ENCODE measurements at places on chromosomes 13 and 19.

DNA sequence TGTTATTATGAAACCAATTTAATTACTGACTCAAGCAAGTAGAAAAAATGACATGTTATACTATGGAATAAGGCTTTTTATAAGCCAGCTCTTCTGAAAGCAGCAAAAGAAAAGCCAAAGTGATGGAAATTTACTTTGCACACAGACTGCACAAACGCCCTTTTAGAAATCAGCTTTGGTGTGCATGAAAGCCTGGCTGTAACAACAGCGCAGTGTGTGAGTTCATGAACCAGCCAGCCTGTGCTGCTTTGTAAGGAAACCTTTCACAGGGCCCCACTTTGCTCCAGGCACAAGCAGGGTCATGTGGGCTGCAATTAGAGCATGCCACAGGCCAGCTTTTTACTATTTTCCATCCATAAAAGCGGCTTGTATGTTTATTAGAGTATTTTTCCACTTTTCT lies 13.6 kb upstream of the IFT88 start:
- no peak for DNase-seq

- DNase-seq: no peak
Observed at GRCh38 chr13:51331354-51331861, 8.1 kb upstream of the SERPINE3 start.

GRCh38 chr13:112679381-112679780 lies 10.5 kb upstream of the ATP11A start:
- no peak for DNase-seq

- DNase-seq: peak; percentile 71
Observed at GRCh38 chr19:756236-756635, 5.3 kb downstream of the MISP start.

- no peak for DNase-seq
Observed at GRCh38 chr13:23705583-23705982, 135.4 kb downstream of the TNFRSF19 start.

GRCh38 chr19:41535029-41535622 lies 40.8 kb upstream of the CEACAM21 start:
- DNase-seq: no peak

DNA sequence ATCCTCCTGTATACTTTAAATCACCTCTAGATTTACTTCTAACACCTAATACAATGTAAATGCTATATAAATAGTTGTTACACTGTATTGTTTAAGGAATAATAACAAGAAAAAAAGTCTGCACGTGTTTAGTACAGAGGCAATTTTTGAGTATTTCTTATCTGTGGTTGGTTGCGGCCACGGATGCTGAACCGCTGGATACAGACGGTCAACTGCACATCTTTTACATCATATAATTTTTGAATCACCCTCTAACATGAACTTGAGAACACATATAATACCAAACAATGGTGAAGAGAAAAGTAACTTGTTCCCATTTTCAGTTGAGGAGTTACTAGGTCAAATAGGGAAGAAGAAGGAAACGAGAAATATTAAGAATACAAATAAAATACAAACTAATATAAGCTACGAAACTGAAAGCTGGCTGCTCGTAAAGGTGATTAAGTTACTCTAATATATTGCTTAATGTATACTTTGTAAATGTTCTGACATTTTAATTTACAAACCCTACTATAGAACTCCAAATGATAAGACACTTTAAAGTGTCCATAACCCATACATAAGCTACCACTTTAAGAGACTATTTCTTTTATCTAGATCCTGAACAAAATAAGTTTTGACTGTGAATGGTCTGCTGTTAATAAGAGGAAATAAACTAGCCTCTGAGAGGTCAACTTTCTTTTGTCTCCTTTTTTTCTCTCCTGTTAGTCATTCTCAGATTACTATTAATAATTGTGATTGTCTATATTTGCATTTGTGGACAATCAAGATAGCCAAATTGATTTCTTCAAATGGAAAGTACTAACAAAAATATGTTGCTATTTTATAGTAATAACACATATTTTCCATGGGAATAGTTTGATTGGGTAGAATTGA lies 457.4 kb downstream of the DIAPH3 start:
- DNase-seq: no peak

- no peak for DNase-seq
Observed at GRCh38 chr13:43260999-43261398, 237.6 kb downstream of the DNAJC15 start.
